ENCODE measurements at places on chromosomes 4 and X. TPM values are rescaled to one million over a fixed set of nuclear protein-coding genes. Genes with fewer than 3 reads are reported as not detected.

The NEIL3 gene
- 8.9 TPM for total RNA-seq

The DCX gene
- not detected for total RNA-seq

The MAB21L2 gene
- total RNA-seq = not detected

The CPXCR1 gene
- not detected for total RNA-seq
